ENCODE measurements at places on chromosomes 2 and 18.

- no peak for DNase-seq
Observed at GRCh38 chr2:171957061-171957460, 34.8 kb downstream of the HAT1 start.

GRCh38 chr18:35443434-35443833, 54.3 kb downstream of the INO80C start:
- no peak for DNase-seq

GRCh38 chr2:181189951-181190350, 209.5 kb downstream of the UBE2E3 start:
- DNase-seq = no peak

DNA sequence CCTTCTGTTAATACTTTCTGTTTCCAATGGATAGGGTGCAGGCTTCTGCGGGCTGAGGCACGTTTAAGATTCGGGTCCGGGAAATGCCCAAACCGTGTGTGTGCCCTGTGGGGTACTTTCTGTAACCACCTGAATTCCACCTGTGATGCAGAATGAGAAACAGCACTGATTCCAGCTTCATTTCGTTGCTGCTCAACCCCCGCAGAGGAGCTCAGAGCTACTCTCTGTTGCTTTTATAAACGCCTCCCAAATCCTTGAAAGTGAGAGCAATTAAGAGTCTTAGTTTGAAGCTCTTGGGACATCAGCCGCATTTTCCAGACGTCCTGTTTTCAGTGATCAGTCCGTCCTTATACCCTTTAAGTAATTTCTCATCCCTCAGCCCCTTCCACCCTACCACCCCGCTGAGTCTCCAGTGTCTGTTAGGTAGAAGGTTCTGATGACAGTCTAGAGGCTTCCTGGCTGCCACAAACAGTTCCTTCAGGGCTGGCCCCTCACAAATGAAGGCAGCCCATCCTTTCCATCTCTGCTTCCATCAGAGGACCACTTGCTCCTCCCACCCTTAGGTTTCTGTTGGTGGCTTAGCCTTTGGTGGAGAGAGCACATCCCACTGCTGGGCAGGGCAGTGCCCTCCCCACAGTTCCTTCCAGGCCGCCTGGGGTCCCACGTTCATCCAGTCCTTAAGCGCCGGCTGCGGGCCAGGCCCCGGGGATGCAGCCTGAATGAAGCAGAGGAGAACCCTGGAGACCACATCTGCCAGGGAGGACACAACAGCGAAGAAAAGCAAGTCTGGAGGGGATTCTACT, 230.1 kb downstream of the SEPTIN10 start:
- DNase-seq = no peak

- DNase-seq = no peak
Observed at GRCh38 chr2:68225119-68225632, 27.2 kb downstream of the PPP3R1 start.

DNA sequence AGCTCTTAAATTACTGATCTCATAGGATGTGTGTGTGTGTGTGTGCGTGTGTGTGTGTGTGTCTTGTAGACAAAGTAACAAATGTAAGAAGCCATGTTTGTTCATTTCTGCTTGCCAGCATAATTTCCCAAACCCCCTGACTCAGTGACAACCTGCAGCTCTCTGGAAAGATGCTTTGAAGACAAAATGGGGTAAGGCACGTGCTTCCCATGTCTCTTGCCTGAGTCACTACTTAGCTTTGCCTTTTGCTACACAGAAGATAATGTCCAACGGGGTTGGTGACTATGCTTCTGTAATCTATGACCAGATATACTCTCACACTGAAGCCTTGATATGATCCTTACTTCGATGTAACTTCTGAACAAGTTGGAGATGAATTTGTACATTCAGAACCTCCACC, 332.0 kb downstream of the SLC4A3 start:
- no peak for DNase-seq

Data from NCI-H446 treated with DMSO at 0.1 percent for 48 hours (cell line).